ENCODE measurements at places on chromosomes 1 and 21.

GRCh38 chr1:209609041-209609790, 25.7 kb downstream of the CAMK1G start:
- DNase-seq, result no peak

- DNase-seq, result no peak
Observed at GRCh38 chr1:113488576-113489177, 98.4 kb downstream of the MAGI3 start.

DNA sequence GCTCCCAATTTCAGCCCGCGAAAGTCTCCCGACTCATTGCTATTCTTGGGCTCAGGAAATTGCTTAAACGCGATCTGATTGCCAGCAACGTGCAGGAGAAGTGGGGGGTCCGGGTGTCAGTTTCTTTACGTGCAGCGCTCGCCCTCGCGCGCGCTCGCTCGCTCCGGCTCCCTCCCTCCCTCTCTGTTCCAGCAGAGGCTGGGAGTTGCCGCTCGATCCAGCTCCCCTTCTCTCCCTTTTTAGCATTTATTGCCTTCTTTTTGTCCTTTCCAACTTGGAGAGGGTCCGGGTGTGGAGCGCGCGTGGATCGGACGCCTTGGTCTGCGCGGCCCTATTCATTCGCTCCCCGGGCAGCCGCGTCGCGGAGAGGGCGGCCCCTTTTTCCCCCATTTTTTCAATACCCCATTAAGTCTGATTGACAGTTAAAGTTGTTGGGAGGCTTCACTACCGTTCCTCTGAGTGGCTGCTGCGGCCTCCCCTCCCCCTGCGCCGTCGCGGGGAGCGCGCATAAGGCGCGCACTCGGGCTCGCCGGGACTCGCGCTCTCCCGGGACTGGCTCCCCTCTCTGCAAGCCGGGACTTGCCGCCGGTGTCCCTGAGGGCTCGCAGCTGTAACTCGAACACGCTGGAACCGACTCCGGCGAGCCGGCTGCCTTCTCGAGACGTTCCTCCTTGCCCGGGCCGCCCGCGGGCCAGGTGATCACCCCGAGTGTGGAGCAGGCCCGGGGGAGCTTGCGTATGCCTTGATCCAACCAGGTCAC, at the start of gene DHRS3:
TSS of gene DHRS3 (minus strand) at position 310 of the 760 bp plus-strand sequence. CDS start 862 bp downstream, outside the sequence.
- DNase-seq, result peak; percentile 27

GRCh38 chr21:38645282-38645681, 147.0 kb upstream of the ERG start:
- no peak for DNase-seq

DNA sequence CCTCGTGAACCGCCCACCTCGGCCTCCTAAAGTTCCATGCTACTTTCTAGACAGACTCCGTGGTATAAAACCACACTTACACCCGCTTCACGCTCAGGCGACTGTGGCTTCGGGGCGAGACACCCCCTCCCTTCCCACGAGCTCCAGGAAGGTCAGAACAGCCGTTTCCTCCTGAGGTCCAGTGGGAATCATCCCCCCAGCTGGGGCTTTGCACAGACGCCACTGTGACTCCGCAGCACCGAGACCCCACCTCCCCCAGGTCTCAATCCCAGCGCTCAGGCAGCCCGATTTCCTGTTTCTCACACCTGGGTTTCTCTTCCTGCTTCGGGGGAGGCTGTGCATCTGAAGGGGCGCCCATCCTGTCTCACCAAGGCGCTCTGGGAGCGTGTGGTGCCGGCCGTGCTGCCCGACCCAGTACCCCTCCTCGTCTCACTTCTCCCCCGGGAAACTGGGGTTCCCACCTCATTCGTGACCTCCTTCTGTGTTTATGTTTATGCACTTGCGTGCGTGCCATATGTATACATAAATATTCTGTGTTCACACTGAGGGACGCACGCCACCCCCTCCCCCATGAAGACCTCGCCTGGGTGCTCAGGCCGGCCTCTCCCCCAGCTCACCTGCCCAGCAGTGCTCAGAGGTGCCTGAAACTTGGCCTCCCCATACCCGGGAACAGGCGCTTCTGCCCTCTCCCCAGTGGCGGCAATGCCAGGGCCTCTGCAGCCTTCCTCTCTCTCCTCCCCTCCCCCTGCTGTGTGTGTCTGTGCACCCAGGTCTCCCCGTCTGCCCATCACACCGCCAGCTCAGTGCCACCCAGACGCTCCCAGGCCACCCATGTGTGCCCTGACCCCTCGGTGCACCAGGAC, 14.6 kb downstream of the SLC35E2B start:
- DNase-seq, result no peak

GRCh38 chr1:44842862-44843655, at the start of gene PTCH2:
Gene PTCH2, minus strand, starts transcription at chr1:44843253. Its CDS starts 321 bp downstream, at chr1:44842932.
- no peak for DNase-seq

GRCh38 chr21:38811257-38811656, 5.5 kb downstream of the ETS2 start:
- DNase-seq, result no peak
